ENCODE measurements at places on chromosomes 4 and X. TPM values are rescaled to one million over a fixed set of nuclear protein-coding genes. Genes with fewer than 3 reads are reported as not detected.

DNA sequence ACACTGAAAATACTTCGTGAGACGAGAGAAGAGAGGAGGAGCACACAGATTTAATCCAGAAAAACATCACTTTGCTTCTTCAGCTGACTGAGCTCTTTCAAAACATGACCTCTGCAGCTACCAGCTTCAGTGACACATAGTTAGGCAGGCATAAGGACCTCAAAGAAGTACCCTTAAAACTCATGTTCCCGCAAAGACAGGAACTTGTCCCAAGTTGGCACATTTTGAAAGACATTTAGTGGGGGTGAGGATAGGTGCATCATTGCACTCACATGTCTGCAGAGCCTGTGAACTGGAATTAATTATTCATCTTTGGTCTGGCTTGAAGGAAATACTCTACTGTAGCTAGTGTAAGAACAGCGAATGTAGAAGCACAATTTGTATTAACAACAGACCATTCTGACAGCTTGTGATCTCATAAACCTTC, 221.8 kb downstream of the MGST2 start:
- DNase-seq = no peak

APOOL gene
- total RNA-seq = 19.8 TPM

GRCh38 chr4:57074744-57075143, 35.4 kb downstream of the IGFBP7 start:
- no peak for DNase-seq

DNA sequence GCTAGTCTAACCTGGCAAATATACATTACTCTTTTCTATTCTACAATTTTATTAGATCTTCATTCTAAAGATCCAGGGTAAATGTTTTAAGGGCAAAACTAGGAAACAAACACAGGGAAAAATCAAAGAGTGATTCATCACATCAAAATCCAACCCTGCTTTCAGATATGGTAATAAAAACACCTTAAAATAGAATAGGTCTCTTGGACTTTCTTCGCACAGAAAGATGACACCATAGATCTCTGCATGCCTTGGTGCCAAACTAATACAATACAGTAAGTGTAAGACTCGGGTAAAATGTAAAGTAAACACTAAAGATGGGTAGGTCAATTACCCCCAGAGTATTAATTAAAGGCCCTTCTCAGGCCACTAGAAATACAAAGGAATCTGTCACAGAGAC, 34.2 kb downstream of the LDB2 start:
- DNase-seq = no peak

DNA sequence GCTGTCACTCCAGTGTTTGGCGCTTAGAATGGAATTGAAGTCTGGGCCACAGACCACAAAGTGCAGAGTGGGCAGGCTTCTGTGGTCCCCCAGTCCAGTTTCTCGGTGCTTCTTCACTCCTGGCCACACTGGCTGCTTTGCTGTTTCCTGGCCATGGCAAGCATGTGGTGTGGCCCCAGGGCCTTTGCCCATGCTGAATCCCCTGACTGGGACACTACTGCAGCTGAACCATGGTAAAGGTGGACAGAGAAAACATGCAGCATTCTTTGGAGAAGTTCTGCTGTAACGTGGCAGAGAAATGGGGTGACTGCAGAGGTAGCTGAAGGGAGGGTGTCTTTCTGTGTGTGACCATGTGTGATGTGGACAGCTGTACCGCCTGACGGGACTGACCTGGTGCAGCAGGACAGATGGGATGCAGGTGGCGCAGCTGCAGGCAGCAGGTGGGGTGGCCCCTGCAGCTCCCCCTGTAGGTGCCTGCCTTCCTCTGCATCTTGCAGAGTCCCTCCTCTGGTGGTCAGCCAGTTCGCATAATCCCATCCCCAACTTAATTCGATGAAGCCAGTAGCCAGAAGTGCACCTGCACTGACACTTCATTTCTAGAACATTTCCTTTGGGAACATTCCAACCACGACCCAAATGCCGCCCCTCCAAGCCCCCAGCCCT, 13.2 kb upstream of the S100P start:
- DNase-seq = no peak

FAM47E gene
- total RNA-seq = 6.4 TPM

MXRA5 gene
- total RNA-seq = 7.0 TPM

FRMPD3 gene
- 0.24 TPM for total RNA-seq

- DNase-seq = no peak
Observed at GRCh38 chr4:3290889-3291321, 1.9 kb upstream of the RGS12 start.

SULT1B1 gene
- 10.9 TPM for total RNA-seq

PAK3 gene
- total RNA-seq = 1.4 TPM

HSFX4 gene
- total RNA-seq = not detected

DNA sequence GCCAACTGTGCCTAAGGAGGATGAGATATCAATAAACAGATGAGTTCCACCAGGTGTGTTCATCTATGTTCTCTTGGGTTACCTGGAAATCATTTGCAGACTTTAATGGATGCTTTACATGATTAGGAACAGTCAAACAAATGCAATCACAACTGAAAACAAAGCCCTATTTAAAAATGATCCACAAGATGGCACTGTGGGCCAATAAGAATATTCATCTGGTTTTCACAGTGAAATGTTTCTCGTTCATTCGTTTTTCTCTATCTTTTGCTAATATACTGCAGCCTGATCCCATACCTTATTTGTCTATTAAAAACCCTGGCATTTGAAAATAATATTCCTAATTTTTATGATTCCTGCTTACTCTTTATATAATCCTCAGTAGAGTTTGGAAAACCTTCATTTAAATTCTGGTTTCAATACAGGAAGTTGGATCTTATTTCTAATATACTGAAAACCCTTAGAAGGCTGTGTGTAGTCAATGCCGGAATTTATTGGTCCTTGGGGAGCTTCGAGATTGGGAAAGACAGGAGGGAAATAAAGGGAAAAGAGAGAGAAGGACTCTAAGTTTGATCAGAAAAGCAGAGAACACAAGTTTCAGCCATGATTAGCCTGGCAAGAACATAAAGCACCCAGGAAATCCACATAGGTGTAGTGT, 63.8 kb upstream of the TAPT1 start:
- DNase-seq = no peak

PABPC1L2A gene
- total RNA-seq = not detected

GRCh38 chr4:104941661-104942062, 205.0 kb upstream of the TET2 start:
- no peak for DNase-seq

DNA sequence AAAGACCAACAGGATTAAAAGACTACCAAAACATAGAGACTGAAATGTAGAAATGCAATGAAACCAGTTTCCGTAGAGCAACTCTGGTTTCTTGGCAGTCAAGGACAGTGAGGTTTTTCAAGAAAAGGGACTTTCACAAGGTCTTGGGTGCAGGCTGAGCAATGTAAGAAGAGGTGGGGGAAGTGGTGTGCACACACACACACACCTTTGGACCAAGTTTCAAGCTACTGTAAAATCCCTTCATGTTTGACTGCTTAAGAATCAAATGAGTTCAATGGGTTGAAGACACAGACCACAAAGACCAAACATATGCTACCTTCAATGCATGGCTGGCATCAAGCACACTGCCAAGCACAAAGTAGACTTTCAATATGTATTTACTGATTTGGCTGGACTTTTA, 17.8 kb upstream of the MCF2 start:
- no peak for DNase-seq

DNA sequence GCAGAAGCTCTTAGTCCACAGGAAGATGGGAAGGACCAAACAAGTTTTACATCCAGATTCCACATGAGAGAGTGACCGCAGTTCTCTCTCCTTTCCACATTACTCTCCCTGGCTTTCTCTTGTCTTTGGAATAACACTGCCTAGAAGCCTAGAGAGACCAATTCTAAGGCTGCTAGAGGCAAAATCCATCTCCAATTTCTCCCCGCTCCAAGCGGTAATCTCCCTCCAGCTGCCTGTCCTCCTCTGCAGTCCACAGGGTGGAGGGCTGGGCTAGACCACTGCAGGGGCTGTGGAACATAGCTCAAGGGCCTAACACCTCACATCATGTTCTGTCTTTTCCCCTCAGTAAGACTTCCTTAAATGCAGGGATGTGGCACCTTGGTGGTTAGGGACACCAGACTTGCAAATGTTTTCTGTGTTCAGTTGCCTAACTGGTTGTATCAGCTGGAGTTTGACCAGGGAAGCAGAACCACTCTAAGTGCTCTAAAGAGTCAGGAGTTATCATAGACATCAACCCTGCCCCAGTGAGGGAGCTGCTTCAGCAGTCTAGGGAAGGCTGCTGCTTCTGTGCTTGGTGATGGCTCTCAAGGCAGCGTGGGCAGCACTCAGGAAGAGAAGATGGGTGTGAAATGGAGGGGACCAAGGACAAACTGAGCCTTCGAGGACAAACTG, 423.1 kb downstream of the BCOR start:
- DNase-seq = no peak

GRCh38 chr4:162229670-162230069, 65.9 kb upstream of the FSTL5 start:
- DNase-seq = no peak

DMRTC1B gene
- total RNA-seq = 0.53 TPM

GRCh38 chrX:47229427-47229826, 3.4 kb upstream of the USP11 start:
- DNase-seq = no peak

ADGRG2 gene
- 1.1 TPM for total RNA-seq

NR3C2 gene
- total RNA-seq = 31.4 TPM

ZAR1 gene
- total RNA-seq = not detected

SPANXA2 gene
- total RNA-seq = not detected

DNA sequence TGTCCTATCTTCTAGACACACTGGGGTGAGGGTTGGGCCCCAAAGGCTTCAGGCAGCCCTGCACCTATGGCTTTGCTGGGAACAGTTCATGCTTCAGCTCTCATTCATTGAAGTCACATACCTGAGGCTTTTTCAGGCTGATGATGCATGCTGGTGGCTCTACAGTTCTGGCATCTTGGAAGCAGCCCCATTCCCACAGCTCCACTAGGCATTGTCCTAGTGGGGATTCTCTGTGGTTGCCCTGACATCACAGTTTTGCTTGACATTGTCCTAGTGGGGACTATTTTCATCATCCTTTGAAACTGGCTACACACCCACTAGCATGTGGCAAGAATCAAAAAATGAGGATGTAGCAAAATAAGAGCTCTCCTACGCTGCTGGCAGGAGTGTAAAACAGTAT, 37.7 kb upstream of the C4orf17 start:
- no peak for DNase-seq

SPCS3 gene
- total RNA-seq = 129 TPM

DNA sequence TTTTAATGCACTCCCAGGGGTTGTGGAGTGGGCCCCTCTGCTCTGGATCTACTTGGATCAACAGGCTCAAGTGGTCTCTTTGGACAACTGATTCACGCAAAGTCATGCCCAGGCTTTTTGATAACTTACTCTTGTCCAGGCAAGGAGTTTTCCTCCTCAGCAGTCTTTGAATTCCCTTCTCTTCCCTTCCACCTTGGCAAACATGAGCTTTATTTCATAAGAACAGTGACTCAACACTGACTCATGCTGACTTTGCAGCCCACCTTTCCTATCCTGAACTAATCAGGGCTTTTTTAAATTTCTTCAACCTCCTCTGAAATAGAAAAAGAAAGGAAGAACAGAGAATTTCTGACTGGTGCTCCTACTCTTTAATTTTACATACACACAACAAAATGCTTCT, 132.1 kb upstream of the LDB2 start:
- DNase-seq = no peak

DNA sequence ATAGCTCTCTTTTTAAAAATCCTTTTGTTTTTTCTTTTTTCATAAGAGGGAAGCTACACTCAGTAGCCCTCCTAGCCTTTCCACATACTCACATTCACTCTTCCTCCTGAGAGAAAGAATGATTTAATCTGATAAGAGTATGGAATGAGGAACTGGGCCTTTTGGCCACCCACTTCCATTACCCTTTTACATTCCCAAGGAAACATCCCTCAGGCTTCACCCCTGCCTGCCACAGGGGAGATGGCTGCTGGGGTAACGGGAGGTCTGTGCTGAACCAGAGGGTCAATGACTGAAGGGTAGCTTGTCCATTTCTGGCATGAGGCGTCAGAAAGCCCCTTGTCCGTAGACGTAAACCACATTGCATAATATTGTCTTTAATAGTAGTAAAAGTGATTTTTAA, 67.2 kb upstream of the CCSER1 start:
- DNase-seq = no peak

MAGEB18 gene
- total RNA-seq = not detected

- no peak for DNase-seq
Observed at GRCh38 chr4:57911203-57911602, 801.0 kb upstream of the IGFBP7 start.

DNA sequence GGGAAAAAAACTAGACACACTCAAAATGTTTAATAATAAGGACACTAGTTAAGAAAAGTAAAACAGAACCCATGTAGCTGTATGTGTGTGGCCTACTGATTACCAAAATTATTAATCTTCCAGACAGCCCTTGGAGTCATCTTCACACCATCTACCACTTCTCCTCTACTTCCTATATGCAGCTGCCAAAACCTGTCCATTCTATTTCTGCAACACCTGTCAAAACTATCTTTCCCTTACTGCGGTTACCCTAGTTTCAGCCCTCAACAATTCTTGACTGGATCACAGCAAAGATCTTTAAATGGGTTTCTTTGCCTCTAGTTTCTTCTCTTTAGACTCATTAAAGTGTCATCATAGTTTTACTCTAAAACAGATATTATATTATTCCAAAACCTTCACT, 72.6 kb downstream of the GPR82 start:
- DNase-seq = no peak

GRCh38 chr4:182134261-182134660, 108.9 kb upstream of the TENM3 start:
- no peak for DNase-seq

ADAM29 gene
- total RNA-seq = not detected

SMIM31 gene
- total RNA-seq = 0.83 TPM

DNA sequence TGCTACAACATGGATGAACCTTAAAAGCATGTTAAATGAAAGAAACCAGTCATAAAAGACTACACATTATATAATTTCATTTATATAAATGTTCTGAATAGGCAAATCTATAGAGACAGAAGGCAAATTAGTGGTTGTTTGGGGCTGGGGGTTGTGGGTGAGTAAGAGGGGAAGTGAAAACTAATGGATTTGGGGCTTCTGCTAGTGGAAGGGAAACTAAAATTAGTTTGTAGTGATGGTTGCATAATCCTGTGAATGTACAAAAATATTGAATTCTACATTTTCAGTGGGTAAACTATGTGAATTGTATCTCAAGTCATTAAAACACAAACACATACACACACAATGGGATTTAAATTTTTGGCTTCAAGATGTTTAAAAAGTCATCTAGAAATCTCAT, 25.4 kb upstream of the LIMCH1 start:
- DNase-seq = no peak

DACH2 gene
- total RNA-seq = not detected

PAGE2B gene
- total RNA-seq = not detected

DNA sequence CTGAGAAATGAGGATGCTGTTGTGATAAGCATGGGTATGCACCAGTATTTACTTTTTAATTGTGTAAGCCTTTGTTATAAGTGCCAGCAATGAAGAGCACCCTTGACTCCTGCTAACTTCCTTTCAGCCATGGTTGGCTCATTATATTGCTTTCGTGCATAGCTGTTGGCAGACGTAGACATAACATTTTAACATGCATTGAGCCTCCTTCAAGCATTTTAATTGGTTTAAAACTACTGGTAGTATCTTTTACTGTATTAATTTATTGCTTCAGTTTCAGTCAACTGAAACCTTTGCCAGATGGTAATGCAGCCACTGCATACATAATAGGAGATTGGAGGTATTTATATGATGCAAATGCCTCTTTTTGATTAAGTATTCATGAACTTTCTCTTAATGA, 1285.4 kb downstream of the PCDH18 start:
- DNase-seq = no peak

SASH3 gene
- 74.9 TPM for total RNA-seq

F11 gene
- 20.5 TPM for total RNA-seq

Measured in lower lobe of right lung (tissue), 2 donors.